ENCODE measurements at places on chromosomes 3 and 15.

DNA sequence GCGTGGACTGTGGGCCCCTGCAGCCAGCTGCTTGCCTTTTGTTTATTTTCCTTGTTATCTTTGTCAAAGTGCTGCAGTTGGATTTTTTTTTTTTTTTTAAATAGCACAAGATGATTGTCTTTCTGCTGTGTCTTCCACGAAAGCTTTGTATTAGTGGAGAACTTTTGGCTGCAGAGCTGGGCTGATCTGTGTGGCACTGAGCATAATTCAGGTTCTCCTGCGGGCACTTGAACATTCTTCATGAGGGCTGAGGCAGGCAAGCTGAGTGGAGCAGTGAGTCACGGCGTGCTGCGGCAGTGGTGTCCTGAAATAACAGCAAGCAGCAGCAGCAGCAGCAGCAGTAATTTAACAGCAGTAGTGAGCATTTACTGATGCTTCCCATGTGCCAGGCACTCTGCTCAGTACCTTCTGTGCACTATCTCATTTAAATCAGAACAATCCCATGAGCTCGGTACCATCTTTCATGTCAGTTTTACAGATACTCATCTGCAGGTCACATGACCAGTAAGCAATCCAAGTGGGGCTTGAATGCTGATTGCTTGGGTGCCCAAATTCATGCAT is 45.8 kb downstream of the MITF start:
- peak; percentile 27 for DNase-seq

DNA sequence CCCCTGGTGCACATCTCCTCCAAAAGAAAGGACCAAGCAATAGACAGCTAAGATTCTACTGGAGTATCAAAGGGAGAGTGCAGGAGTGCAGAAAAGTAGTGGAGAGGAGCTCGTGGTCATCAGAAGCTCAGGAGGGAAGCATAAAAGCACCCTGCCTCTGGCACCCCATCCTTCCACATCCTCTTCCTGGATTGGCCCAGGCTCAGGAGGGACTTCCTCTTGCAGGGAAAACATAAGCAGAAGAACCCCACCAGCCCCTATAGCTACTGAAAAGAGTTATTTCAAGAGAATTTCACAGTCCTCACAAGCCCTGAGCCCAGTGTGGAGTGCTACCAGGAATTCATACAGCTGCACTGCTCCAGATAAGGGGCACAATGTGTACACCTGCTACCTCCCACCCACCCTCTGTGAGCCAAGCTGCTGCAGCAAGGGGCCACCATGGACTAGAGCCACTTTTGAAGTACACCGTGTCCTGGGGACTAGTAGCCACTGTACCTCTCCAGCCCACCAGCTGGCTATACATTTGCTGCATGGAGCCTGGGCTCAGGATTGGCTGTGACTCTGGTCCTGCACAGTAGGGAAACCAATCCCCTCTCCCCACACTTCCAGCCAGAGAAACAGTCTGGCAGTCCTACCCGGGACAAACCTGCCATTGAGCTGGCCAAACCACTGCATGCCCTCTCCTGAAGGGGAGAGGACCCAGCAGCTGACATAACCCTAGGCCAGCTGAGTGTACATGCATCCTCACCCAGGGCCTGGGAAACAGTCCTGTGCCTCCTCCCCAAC is 43.0 kb downstream of the CD200R1 start:
- DNase-seq = no peak

DNA sequence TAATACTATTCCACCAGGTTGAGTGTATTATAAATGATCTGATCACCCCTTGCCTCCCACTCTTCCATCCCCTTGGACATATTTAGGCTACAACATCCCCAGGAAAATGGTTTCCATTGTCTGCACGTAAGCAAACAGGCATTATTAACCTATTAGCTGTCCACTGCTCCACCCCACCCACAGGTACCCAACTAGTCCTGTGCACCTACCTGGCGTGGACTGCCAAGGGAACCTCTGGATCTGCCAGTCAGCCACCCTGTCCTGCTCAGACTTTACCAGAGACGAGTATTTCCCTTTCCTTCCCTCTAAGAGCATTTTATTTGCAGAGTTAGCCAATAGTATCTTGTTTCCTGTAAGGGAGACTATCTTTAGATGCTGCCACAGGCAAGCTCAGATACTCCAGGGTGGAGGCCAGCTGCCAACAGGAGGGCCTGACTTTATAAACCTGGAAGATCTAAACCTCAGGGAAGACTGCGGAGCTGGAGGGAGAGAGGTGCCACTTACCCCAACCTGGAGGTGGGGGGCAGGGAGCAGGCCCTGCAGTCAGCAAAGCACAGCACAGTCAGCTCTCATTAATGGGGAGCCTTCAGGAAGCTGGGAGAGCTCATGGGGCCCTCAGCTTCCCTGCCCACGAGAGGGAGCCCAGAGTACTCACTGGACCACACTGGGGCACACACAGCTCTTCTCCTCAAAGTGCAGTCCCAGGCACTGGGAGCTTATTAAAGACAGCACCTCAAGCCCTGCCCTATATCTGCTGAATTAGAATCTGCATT is at the start of gene CX3CR1:
Gene CX3CR1 (minus strand): TSS at position 292 of the 773 bp plus-strand sequence. CDS start 13,527 bp downstream, outside the sequence.
- DNase-seq = no peak

DNA sequence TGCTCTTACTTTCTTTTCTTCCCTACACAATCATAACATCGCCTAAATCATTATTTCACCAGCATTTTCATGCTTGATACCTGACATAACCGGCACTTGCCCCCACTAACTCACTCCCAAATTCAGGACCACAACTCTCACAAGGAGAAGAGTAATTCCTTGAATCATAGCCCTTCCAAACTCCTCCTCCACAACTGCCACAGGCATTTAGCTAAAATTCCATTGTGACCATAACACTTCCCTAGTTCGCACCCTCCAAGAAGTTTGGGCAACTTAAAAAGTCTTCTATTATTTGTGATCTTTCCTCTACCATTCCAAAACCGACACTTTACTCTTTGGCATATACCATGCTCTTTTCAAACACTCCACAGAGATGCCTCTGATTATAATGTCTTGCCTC is 59.4 kb upstream of the XRN1 start:
- no peak for DNase-seq

- DNase-seq = no peak
Measured at GRCh38 chr3:12230877-12231276, 58.0 kb upstream of the PPARG start.

DNA sequence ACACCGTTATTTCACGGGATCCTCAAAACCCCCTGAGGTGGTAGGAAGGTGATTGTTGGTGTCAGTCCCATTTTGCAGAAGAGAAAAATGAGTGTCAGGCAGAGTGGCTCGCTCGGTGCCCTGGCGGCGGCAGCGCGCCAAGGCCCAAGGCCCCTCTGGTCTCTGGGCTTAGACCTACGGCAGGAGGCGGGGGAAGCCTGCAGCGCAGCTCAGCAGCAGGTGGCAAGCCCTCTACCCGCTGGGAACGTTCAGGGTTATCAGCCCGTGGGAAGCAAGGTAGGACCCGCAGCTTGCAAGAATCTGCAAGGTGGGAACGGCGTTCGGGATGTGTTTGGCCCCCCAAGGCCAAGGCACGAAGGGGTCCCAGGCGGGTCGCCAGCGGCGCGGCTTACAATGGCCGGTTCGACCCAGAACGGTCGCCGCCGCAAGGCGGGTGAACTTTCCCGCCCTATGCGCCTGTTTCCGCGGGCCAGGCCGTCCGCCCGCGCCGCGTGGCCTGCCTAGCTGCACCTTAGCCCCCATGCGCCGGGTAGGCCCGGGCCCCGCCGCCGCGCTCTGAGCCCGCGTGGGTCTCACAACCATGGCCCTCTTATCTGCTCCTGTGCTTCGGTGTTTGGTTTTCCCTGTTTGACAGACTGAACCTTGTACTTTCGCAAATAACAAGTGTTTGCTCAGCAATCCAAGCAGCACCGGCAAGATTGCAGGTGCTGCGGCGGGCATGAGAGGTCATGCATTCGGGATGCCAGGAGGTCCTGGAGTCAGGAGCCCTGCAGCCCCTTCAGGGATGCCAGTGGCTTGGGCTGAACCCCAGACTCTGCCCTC is 39.7 kb downstream of the CCNL1 start:
- no peak for DNase-seq
